Activated CD4-positive, alpha-beta T cell treated with anti-CD3 and anti-CD28 coated beads, Interleukin-2, amount 10 ng/mL, durations not matched to agents 7 days and 5 days (primary cell): ENCODE measurements at places on chromosomes 1 and 21. TPM values are rescaled to one million over a fixed set of nuclear protein-coding genes. Genes with fewer than 3 reads are reported as not detected.
A peak's percentile ranks its signal among the peaks of the same experiment; 100 is the strongest.

The ZSWIM5 gene
- total RNA-seq: 0.46 TPM

DNA sequence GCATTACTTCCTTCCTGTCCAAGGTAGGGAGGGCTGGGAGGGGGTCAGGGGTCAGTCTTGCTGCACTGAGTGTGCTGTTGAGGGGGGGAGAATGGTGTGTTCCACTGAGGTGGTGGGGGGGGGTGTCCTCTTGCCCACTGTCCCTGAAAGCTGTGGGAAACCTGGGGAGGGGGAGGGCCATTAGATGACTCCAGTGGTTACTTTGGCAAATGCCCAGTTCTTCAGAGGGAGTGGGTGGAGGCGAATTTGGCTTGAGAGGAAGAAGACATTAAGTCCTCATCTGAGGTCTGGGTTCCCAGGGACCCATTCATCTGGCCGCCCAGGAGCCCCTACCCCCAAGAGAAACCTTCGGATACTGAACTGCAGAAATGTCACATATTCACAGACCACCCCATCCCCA lies 36.2 kb downstream of the MEF2D start:
- H3K4me1 ChIP-seq: peaks cover 13% of the 10 kb centered on the region
- no peak overlapping the region for H3K4me3 ChIP-seq
- H3K27ac ChIP-seq: no peak overlapping the region
- no peaks in the 10 kb centered on the region for H3K27me3 ChIP-seq

The GPR25 gene
- total RNA-seq: not detected

- H3K27me3 ChIP-seq: no peaks in the 10 kb centered on the region
- DNase-seq: no peak
- H3K36me3 ChIP-seq: peaks cover 71% of the 10 kb centered on the region
- H3K27ac ChIP-seq: no peak overlapping the region
- no peaks in the 10 kb centered on the region for H3K4me1 ChIP-seq
- H3K4me3 ChIP-seq: no peak overlapping the region
Observed at GRCh38 chr1:39359028-39359570, 132.3 kb upstream of the BMP8A start.

DNA sequence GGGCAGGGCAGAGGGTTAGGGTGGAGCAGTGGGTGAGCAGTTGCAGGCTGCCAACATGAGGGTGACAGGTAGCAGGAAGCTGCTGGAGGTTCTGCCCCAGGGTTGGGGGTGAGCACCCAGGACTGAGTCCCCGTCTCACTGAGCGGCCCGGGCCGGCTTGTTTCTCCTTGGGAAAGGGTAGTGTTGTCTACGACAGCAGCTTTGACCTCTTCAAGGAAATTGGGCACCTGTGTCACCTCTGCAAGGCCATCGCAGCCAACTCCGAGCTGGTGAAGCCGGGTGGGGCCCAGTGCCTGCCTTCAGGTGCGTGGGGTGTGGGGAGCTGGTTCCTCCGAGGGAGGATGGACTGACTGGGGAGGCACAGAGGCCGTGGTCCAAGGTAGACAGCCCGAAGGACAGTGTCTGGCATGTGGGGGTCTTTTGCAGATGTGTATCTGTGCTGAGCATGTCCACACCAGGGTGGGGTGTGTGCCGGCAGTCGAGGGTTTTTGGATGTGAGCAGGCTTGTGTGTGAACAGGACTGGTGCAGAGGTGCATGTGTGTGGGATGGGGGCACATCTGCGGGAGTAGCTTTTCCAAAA lies 51.9 kb downstream of the DISP3 start:
- no peak for DNase-seq
- H3K27me3 ChIP-seq: no peaks in the 10 kb centered on the region
- H3K27ac ChIP-seq: no peak overlapping the region
- H3K4me3 ChIP-seq: no peak overlapping the region
- no peaks in the 10 kb centered on the region for H3K4me1 ChIP-seq

The CALML6 gene
- total RNA-seq: 0.47 TPM

- DNase-seq: no peak
- no peak overlapping the region for H3K27ac ChIP-seq
- H3K27me3 ChIP-seq: no peaks in the 10 kb centered on the region
- no peak overlapping the region for H3K4me3 ChIP-seq
- peaks cover 5% of the 10 kb centered on the region for H3K36me3 ChIP-seq
- H3K4me1 ChIP-seq: peaks cover 11% of the 10 kb centered on the region
Observed at GRCh38 chr1:21012937-21013336, 163.8 kb downstream of the EIF4G3 start.

DNA sequence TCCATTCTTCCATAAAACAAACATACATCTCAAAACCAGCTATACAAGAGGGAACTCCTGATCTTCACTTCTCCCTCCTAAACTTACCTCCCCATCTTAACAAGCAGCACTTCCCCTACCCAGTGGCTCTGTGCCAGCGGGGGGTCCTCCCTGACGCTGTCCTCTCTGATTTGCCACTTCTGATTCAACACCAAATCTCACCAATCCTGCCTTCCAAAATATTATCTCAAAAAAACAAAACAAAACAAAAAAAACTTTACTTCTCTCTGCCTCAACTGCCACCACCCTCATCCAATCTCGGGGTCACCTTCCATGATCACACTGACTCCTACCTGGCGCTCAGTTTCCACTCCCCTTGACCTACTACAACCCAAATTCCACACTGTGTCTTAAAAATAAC lies 72.8 kb downstream of the SLC45A1 start:
- peak overlapping the region; percentile 10 for H3K27ac ChIP-seq
- no peak overlapping the region for H3K4me3 ChIP-seq
- peaks cover 68% of the 10 kb centered on the region for H3K4me1 ChIP-seq
- no peaks in the 10 kb centered on the region for H3K27me3 ChIP-seq
- no peak for DNase-seq

The KCNE1 gene
- total RNA-seq: 0.27 TPM
